HEK293T (cell line): ENCODE measurements at places on chromosomes 6 and 20.
A peak's percentile ranks its signal among the peaks of the same experiment; 100 is the strongest.

DNA sequence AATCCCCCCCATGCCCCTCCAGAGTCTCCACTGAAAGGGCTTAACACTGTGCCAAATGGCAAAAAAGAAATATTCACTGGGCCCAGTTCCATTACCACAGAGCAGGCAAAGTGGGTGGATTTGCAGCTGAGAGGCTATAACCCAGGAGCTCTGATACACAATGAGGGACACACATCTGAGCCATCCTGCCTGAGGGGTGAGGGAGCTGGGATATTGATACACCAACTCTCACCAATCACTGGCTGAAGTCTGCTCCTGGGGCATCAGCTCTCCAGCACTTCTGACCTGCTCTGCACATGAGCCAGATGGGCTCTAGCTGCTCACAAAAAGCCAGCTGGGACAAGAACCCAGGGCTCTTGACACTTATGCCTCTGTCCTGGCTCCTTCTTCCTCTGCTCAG is 4.9 kb downstream of the BPIFB1 start:
- no peak for DNase-seq

DNA sequence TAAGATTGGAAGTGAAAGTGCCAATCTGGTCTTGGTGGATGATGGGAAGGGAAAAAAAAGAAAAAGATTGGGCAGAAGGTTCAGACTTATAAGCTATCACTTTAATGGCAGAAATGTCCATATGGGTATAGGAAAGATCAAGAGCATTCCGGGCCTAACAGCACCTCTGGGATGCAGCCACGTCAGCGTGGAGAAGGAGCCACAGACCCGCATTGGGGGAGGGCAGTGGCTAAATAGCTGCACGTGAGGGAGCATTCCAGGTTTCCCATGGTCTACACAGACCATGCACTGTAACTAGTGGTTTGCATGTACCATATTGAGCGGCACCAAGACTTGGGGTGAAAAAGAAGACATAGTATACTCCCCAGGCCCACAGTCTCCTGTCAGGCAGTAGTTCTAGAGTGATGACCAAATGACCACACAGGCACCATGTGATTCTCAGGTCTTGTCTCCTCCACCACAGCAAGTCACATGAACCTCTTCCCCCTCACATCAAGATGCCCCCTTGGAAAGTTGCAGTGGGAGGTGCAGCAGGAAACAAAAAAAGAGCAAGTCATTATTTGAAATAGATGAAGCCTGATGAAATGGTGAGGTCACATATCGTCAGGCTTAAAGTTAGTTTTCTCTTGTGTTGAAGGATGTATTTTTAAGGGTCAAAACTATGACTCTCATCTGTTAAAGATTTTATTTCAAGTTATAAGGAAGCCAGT is 94.4 kb upstream of the TNFAIP3 start:
- DNase-seq = no peak

DNA sequence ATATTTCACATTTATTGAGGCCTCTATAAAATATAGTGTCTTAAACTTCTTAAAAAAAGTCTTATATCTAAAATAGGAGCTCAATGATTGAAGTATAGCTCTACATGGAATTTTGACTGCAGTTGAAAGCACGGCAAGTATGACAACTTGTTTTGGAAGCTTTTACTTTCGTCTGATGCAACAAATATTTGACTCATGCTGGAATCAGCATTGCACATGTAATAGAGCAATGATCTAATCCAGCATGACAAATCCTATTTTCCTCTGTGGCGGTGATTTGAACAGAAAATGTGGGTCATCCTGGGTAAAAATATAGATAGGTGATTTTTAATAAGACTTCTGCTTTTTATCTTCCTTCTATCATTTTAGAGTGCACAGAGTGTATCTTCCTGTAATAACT is 111.6 kb downstream of the TINAG start:
- DNase-seq = no peak

DNA sequence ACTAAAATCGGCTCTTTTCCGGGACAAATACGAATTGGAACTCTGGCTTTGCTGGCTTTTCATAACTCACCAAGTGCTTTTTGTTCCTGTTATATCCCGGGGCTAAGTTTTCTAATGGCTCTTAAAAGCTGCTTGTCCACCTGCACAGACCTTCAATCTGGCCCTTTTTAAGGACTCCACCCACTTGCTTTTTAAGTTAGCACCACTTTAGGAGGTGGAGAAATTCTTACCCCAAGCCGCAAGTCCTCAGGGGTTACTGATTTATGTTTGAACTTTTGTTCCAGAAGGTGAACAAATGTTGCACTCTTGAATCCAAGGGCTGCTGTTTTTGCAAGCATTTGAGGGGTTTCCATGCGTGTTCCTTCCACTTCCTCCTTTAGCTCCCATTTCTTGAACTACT is 37.8 kb downstream of the FAM184A start:
- DNase-seq = no peak

DNA sequence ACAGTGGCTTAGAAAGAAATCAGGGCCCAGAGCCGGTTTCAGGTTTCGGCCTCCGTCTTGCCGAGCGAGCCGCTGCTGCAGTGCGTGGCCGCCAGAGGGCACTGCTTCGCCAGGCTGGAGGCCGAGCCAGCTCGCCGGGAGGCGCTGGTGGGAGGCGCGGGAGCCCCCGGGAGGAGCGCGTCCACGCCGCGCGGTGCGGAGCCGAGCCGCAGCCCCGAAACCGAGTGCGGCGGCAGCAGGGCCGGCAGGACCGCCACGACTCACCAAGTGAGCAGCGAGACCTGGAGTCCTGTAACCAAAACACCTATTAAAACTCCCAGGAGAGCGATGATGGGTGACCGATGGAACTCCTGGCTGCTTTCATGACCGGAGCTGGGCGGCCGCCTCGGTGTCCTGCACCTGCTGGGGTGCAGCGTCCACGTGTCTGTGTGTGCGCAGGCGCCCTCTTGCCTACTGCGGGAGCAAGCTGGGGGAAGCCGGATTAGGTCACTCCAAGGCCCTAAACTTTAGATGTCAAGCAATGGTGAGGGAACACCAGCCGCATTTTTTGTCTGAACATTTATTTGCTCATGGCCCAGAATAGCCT is 186.9 kb upstream of the UST start:
- DNase-seq = peak; percentile 93

DNA sequence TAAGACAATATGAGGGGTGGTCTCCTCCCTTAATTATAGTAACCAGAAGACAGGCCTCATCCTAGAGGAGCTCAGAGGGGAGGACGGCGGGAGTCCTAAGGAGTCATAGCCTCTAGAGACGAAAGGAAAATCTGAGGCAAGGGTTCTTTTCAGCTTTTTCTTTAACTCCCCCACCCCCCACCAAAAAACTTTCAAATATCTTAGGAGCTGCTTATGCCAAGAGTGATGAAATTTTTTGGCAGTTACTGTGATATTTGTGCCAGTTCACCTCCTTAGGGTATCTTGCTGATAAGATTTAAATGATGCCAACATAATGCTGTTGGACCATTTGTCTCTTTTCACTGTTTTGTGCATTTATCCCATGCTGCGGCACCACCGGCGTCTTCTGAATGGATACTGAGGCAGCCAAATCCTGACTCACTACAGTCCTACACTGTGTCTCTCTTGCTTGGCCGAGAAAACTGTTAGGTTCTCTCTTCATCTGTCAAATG is 44.5 kb upstream of the DSE start:
- no peak for DNase-seq

DNA sequence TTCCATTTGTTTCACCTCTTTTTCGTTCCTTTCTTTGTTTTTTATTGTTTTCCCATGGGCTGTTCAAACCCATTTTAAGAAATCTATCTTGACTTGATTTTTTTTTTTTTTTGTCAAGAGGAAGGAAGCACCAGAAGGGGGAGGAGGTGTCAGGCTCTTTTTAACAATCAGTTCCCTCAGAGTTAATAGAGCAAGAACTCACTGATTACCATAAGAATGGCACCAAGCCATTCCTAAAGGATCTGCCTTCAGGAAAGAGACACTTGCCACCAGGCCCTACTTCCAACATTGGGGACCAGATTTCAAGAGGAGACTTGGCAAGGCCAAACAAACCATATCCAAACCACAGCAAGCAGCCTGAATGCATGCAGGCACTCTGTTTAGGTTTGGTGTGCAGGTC is 168.0 kb downstream of the OTOR start:
- DNase-seq = no peak

DNA sequence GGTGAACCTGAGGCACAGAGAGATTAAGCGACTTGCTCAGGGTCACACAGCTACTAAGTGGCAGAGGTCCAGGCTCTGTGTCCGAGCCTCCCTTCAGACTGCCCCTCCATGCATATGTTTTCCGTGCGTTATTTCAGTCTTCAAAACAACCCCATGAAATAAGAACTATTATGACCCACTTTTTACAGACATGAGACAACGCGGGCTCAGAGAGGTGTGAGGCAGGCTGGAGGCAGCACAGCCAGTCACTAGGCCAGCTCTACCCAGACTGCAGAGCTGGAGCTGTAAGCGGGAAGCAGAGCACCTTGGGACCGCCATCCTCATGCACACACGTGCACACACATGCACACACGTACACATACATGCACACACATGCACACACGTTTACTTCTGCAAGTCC is 62.3 kb downstream of the PSMG4 start:
- no peak for DNase-seq

DNA sequence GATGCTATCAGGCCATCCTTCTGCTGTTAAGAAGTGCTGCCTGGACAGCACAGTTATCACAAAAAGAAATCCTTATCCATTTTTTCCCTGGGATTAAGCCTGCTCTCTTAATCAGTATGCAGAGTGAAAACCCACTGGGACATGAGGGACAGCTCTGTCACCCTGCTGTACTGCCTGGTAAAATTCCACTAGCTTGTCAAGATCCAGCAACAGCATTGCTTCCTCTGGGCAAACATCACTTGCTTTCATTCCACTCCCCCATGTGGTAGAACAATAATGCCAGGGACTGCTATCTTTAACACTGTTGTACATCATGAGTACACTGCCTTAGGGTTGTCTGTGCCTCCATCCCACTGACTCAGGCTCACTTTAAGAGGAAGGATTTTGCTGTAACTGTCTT is 331.3 kb downstream of the KIF16B start:
- DNase-seq = no peak

DNA sequence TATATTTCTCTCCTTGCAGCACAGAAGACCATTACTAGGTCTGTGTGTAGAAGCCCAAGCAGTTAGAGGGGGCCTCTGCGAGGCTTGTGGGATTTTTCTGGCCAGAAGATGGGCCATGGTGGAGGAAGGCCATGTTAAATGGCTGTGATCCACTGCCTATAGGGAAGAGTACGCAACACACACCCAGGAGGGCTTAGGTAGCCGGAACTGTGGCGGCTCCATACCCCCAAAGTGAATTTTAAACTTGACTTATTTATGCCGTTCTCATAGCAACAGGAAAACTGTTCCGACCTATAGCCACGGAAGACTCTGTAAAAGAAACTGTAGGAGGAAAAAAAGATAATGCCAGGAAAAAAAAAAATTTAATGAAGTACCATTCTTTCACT is 69.5 kb downstream of the SLX4IP start:
- no peak for DNase-seq

GRCh38 chr6:21037453-21037852 is 503.2 kb downstream of the CDKAL1 start:
- DNase-seq = no peak

GRCh38 chr6:132570221-132570777 is at the start of gene TAAR6:
TSS of gene TAAR6 (plus strand) at chr6:132570322. CDS start at chr6:132570322, 0 bp downstream.
- no peak for DNase-seq

- DNase-seq = no peak
These were observed 74.8 kb downstream of the JARID2 start for GRCh38 chr6:15320693-15321092.

- no peak for DNase-seq
These were observed 2.7 kb downstream of the SLC17A2 start for GRCh38 chr6:25927756-25928216.

GRCh38 chr6:165915022-165915770 is 252.2 kb upstream of the PDE10A start:
- DNase-seq = no peak
